ENCODE measurements at places on chromosomes 4 and X.

- DNase-seq = no peak
Measured at GRCh38 chrX:44802613-44803012, 41.2 kb upstream of the DUSP21 start.

DNA sequence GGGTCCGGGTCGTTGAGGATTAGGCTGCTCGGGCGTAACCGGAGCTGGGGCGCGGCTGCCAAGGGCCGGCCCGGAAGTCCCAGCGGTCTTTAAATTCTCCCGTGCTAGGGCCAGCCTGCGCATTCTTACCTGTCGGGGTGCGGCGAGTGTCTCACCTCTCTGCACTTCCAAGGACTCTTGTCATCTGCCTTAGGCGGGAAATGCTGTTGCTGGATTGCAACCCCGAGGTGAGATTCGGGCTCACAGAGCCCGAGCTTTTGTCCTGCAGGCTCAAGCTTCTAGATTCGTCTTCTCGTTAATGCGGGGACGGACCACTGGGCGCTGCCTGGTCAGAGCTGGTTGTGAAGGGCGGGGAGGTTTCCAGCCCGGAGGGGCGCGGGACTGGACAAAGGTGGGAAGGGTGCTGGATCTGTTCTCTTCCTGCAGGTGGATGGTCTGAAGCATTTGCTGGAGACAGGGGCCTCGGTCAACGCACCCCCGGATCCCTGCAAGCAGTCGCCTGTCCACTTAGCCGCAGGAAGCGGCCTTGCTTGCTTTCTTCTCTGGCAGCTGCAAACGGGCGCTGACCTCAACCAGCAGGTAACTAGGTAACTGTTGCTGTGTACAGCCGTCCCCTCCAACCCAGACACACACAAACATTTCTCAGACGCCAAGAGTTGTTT, at the start of gene ANKRD37:
Gene ANKRD37 (plus strand): TSS at position 118 of the 662 bp plus-strand sequence. CDS start 83 bp downstream, at position 201.
- DNase-seq = peak; percentile 21

GRCh38 chr4:155604718-155605626, 61.7 kb upstream of the GUCY1A1 start:
- DNase-seq = no peak

- no peak for DNase-seq
Measured at GRCh38 chr4:184962125-184962638, 56.1 kb upstream of the HELT start.

DNA sequence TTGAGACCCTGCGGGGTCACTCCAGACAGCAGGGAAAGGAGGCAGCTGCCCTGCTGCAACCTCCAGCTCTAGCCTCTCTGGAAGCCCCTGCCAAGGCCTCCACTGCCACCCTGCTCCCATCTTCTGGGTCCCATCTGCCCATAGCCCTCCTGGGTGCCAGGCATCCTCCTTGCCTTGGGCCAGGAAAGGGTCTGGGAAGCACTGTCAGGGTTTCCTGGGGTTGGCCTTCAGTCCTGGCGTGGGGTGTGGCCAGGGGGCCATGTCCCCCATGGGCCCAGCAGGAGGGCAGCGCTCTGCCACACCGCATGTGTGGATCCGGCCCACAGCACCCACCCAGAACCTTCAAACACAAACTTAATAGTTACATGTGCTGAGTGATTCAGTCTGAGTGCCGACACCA, 3.4 kb upstream of the CPLX1 start:
- DNase-seq = no peak

GRCh38 chrX:9352694-9353411, 112.0 kb upstream of the TBL1X start:
- peak; percentile 16 for DNase-seq

GRCh38 chr4:40506066-40506465, 123.6 kb downstream of the RBM47 start:
- no peak for DNase-seq

DNA sequence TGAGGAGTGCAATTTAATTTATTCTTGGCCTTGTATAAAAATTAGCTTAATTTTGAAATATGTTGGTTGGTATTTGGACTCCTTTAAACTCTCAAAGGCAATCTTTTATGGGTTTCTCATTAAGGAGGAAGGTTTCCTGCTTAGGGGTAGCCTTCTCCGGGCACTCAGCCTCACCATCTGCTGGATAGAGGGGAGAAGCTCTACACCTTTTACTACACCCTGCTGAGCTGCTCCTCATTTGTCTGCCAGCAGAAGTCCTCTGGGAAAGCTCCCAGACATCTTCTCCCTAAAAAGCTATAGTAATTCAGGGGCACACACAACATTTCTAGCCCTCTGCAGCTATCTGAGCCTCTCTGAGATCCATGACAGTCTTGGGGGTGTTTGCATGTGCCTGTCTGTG, 179.1 kb downstream of the SOWAHB start:
- no peak for DNase-seq

DNA sequence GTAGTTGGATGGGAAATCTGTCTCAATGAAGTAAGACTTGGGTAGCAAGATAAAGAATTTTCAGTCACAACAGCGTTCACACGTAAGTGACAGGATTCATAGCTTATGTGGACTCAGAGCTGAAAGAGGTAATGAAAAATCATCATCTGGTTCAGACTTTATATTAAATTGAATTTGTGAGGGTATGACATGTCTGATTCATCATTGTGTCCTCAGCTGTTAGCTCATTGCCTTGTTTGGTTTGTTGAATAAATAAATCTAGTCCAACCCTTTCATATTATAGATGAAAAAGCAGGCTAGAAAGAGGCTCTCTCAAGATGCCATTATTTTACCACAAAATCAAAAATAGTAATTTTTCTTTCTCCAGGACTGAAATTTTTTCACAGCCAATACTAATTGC, 2.7 kb upstream of the CYSLTR1 start:
- no peak for DNase-seq

- DNase-seq = no peak
Measured at GRCh38 chr4:152831416-152831815, 51.7 kb downstream of the ARFIP1 start.

- no peak for DNase-seq
Measured at GRCh38 chr4:106424426-106424825, 55.8 kb upstream of the GIMD1 start.

DNA sequence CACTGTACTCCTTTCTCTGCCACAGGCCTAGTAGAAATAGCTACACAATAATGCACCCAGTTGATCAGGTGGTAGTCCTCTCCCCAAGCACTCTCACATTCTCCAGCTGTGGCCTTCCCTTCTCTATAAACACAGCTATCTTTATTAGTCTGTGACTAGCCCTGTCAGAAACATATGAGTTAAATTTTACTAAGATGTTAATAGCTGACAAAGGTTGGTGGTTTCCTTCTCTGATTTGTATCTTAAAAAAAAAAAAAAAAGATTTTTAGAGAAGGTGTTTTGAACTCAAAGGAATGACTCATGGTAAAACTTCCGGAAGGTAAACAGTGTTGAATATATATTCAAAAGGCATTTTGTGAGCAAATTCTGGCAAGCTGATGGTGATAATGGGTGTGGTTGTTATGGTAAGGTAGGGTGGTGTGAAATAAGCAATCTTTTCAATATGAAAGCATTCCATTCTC, 327.4 kb downstream of the PPP3CA start:
- DNase-seq = no peak

DNA sequence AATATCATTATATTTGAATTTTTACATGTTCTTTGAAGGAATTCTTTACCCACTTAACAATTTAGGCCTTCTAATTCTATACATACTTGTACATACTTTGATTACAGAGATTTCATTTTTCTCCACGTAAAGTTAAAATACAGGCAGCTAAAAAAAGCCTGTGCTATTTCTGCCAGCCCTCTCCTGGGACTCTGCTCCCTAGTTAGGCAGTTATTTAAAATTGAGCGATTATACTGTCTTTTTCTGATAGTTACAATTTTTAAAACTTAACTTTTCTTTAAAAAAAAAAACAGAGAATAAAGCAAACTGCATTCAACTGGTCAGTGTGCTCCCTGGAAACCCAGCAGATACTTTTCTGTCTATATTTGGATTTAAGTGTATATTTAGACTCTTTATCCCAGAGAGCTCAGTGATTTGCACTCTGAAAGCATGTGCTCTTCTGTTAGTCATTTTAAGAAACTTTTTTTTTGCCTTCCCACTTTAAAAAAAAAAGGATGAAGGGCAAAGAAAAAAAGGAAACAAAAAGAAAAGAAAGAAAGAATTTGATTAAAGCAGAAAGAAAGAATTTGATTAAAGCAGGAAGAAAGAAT, 18.1 kb upstream of the FAM241A start:
- no peak for DNase-seq

GRCh38 chr4:42570221-42570620, 86.7 kb downstream of the ATP8A1 start:
- DNase-seq = no peak

DNA sequence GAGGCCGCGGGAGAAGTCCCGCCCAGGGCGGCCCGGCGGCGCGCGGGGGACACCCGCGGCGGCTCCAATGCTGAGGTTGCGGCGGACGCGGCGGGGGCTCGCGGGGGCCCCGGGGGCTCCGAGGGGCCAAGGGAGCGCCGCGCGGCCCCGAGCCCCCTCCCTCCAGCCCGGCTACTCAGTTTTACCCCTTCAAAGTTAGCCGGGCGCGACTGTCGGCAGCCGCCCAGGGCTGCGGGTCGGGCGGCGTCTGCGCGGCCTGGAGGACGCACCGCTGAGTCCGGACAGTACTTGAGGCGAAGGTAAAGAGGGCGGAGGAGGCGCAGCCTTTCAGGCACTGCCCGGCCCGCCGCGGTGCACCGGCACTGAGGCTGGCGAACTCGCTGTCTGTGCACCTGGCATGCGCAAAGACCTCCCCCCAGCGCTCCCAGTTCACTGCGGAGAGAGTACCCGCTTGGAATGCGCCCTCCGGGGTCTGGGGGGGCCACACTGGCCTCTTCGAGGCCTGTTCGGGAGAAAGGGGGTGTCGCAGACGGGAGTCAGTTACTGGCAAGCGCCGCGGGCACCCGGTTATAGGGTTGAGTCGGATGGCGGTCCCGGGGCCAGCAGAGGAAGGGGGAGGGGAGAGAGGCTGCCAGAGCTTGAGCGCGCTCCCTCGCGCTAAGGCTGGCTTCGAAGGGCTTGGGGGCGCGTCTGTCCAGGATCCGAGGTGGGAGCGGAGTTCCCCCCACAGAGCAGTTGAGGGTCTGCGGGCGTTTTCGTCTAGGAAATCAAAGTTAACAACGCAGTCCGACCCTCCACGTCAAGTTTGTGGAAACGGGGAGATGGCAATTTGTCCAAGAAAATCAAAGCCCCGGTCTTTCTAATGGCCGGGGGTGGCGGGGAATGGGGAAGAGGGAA, 1.1 kb downstream of the PCDH19 start:
- DNase-seq = no peak

GRCh38 chrX:118666521-118666920, 60.9 kb upstream of the IL13RA1 start:
- DNase-seq = no peak

- DNase-seq = no peak
Measured at GRCh38 chr4:39597695-39598381, 40.8 kb downstream of the SMIM14 start.

GRCh38 chr4:100261346-100261745, 71.1 kb upstream of the DDIT4L start:
- no peak for DNase-seq

DNA sequence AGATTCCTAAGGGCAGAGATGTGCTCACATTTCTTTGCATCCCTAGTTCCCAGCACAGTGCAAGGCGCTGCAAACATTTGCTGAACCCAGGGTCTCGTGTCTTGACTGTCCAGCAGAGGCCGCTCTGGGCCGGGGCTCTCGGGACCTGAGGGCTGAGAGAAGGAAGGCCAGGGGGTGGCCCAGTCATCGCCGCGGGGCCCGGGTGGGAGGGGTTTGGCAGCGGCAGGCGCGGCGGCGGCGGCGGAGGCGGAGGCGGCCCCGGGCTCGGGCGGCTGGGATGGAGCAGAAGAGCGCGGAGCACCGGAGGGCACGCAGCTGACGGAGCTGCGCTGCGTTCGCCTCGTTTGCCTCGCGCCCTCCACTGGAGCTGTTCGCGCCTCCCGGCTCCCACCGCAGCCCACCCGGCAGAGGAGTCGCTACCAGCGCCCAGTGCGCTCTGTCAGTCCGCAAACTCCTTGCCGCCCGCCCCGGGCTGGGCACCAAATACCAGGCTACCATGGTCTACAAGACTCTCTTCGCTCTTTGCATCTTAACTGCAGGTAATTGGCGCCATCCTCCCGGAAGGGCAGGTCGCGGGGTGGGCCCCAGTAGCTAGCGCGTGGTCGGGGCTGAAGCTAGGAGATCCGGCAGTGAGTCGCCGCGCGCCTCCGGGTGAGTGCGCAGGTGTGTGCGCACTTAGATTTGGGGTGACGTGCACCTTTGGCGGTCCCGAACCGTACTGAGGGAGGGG, at the start of gene PARM1:
Gene PARM1 (plus strand): TSS at position 285 of the 730 bp plus-strand sequence. CDS start 212 bp downstream, at position 497.
- DNase-seq = peak; percentile 43

GRCh38 chr4:6716018-6716911, at the start of gene BLOC1S4:
Gene BLOC1S4, plus strand, starts transcription at chr4:6716174. Its CDS starts 36 bp downstream, at chr4:6716210.
- peak; percentile 36 for DNase-seq

DNA sequence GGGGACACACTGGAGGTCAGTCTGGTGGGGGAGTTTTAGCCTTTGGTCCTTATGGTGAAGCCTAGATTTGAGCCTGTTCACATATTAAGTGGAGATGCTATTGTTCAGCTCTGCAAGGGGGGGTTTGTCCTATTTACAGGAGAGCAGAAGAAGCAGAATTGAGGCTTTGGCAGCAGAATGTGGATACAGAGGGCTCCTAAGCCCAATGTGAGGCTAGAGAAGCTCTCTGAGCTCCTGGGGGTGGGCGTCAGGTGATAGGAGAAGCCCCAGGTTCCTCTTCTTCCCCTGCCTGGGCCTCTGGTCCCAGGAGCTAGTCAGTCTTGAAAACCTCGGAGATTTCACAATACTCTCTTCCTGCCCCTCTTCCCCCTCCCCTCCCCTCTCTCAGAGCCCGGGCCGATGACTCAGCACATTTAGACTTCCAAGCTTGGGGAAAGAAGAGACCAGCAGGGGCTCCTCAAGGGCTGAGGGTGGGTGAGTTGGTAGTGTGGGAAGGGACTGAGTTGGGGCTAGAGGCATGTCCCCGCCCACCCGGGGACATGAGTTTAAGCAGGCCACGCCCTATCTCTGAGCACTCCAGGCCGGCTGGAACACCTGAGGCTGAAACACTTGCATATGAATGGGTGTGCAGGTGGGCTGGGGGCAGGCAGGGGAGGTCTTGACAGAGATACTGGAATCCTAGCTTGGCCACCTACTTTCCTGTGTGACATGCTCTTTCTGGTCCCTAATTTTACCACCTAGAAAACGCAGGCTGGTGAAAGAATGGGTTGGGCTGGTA, 3.4 kb downstream of the TFE3 start:
- DNase-seq = peak; percentile 51

DNA sequence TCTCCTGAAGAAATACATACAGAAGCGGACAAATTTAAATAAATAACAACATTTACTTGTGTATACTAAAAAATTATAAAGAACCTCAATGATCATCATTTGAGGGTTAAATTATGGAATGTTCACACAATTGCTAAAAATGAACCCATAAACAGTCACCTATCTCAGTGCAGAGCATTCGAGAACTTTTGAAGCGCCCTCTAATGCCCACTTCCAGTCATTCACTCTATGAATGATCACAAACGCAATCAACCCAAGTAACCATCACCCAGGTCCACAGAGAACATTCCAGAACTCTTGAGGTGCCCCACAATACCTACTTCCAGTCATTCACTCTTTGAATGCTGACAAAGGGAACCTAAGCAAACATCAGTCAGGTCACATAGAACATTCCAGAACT, 103.5 kb upstream of the PLAC1 start:
- DNase-seq = no peak

All from ascending aorta (tissue), 2 donors.